Activated naive CD4-positive, alpha-beta T cell treated with anti-CD3 and anti-CD28 coated beads, Interleukin-2, amount 10 ng/mL, durations not matched to agents 5 hours and 36 hours (primary cell): ENCODE measurements at places on chromosomes 7 and 10. TPM values are rescaled to one million over a fixed set of nuclear protein-coding genes. Genes with fewer than 3 reads are reported as not detected.

The MYO1G gene
- total RNA-seq: 371 TPM

The TUBAL3 gene
- not detected for total RNA-seq

The SH2D4B gene
- total RNA-seq: 0.10 TPM

The SORCS1 gene
- total RNA-seq: not detected

The WAC gene
- total RNA-seq: 128 TPM

The FZD8 gene
- 0.53 TPM for total RNA-seq

The MOGAT3 gene
- total RNA-seq: not detected

The SEMA3A gene
- total RNA-seq: 1.8 TPM

The LHFPL3 gene
- not detected for total RNA-seq

The IFIT5 gene
- total RNA-seq: 16.2 TPM
